Activated T-cell treated with anti-CD3 and anti-CD28 coated beads, Interleukin-2, amount 50 U/mL, for 1 hour (primary cell): ENCODE measurements at places on chromosomes 16 and 17.

DNA sequence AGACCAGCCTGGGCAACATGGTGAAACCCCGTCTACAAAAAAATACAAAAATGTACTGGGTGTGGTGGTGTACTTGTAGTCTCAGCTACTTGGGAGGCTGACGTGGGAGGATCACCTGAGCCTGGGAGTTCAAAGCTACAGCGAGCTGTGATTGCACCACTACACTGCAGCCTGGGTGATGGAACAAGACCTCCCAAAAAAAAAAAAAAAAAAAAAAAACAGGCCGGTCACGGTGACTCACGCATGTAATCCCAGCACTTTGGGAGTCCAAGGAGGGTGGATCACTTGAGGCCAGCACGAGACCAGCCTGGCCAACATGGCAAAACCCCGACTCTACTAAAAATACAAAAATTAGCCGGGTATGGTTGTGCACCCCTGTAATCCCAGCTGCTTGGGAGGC lies 12.7 kb upstream of the APPBP2 start:
- no peak for DNase-seq

DNA sequence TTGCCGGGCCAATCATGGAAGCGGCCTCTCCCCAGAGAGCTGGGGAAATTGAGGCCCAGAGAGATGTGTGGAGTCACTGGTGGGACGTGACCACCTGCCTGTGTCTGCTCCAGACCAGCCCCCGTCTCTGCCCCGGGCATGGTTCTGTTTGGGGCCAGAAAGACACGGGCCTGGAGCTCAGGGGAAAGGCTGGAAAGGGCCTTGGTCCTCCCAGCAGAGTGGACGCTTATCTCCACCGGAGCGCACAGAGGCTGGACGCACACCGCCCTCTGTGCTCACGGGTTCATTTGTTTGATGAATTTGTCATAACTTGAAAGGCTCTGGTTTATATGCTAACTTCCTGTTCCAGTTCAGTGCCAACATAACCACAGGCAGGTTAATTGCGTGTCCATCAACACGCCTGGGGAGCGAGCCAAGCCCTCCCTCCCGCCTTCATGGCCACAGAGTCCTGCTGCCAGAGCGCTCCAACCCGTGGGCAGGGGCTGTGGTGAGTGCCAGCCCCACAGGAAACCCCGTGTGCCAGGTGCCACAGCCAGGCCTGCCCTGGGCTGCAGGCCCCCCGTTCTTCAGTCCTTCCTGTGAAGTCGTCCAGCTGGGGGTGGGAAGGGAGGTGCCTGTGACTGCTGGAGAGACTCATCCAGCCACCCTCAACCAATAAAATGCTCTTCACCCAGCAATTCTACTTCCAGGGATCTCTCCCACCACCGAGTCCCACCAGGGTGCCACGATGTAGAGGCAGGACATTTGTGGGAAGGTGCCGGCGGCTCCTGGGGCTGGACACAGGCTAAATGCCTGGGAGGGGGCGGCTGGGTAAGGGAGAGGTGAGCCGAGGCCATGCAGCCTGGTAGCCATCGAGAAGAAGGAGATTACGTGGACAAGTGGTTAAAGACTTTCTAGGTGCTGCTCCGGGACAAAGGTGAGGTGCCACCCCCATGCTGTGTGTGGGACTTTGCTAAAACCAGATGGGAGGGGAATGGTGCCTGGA lies 29.4 kb upstream of the BAHCC1 start:
- no peak for DNase-seq

DNA sequence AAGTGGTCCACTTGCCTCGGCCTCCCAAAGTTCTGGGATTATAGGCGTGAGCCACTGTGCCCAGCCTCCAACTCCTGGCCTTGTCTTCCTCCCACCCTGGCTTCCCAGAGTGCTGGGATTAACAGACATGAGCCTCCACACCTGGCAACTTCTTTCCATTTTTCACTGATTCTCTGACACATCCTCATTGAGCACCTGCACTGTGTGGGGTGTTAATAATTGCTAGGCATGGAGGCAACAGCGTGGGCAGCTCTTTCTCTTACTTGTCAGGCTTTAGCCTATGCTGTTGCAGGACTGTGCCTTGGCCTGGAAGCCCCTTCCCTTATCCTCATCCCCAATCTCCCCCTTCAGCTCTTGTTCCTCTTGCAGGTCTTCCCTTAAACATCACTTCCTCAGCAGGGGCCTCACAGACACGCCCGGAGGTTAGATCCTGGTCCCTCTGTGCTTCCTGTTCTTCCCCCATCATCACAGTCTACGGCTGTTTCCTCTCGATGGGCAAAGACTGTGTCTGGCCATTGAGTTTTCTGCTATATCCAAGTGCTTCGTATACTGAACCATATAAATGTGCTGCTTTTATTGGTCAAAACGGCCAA lies 7.9 kb downstream of the QPRT start:
- DNase-seq, result no peak

- DNase-seq, result no peak
Measured at GRCh38 chr16:19380328-19380727, 37.4 kb upstream of the TMC5 start.

DNA sequence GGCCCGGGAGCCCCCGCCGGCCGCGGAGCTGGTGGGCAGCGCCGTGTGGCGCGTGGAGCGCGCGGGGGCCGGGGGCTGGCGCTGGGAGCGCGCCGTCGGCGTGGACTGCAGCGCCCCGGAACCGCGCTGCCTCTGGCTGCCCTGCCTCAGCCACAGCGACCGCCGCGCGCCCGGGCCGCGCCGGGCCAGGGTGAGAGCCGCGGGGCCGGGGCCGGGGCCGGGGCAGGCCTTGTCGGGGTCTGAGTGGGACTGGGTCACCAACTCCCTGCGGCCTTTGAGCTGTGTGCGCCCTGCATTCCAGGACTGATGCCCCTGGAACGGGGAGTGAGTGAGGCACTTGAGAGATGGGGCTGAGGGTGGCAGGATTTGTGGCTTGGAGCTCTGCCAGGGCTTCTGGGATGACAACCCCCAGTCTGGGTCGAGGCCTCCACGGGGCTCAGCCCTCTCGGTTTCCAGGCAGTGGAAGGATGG lies 25.7 kb downstream of the ARHGAP23 start:
- no peak for DNase-seq

DNA sequence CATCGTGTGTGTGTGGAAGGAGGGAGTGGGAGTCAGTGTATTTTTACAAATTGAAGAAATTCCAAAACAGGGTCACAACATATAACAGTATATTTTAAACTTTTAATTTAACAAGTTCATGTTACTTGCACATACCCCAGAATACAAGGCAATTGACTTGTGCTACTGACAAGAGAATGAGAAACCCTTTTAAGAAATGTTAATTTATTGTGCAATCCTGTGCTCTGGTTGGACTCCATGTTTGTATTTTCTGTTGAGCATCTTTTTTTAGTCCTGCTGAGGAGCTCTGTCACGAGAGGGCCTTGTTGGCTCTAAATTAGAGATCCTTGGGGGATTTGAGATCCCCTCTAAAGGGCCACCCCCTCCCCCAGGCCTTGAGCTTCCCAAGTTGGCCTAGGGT lies 1.1 kb upstream of the EMP2 start:
- DNase-seq, result no peak

- DNase-seq, result no peak
Measured at GRCh38 chr16:4172070-4172469, 55.8 kb upstream of the ADCY9 start.

DNA sequence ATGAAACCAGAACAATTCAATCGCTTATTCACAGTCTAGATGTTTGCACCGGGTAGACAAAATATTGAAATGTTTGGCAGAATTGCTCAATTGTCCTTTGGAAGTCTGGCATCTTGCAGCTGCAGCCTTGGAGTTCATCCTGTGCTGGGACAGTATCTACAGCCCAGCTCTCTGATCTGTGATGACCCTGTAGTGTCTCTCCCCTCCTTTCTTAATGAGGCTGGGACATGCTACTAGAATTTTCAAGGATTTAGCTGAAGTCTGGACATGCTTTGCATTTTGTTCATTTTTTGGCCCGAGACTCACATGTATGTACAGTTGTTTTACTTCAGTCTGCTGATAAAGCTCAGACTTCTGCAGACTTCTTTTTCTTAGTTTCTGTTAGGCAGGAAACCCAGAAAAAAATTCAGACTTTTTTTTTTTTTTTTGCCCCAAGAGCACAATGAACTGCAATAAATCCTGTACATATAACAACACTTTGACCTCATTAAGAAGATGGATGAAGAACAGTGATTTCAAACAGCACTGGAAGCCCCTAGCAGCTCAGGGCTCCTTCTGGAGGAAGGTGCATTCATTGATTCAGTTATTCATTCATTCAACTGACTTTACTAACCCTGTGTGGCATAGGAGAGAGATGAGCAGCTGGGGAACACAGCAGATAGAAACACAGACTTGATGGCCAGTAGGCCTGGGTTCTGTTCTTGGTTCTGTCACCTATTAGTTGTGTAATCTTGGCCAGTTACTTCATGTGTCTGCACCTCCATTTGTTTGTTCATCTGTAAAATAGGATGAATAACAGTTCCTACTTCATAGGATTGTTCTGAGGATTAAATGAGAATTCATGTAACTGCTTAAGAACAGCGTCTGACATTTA lies 210.0 kb downstream of the MAP2K4 start:
- DNase-seq, result no peak

DNA sequence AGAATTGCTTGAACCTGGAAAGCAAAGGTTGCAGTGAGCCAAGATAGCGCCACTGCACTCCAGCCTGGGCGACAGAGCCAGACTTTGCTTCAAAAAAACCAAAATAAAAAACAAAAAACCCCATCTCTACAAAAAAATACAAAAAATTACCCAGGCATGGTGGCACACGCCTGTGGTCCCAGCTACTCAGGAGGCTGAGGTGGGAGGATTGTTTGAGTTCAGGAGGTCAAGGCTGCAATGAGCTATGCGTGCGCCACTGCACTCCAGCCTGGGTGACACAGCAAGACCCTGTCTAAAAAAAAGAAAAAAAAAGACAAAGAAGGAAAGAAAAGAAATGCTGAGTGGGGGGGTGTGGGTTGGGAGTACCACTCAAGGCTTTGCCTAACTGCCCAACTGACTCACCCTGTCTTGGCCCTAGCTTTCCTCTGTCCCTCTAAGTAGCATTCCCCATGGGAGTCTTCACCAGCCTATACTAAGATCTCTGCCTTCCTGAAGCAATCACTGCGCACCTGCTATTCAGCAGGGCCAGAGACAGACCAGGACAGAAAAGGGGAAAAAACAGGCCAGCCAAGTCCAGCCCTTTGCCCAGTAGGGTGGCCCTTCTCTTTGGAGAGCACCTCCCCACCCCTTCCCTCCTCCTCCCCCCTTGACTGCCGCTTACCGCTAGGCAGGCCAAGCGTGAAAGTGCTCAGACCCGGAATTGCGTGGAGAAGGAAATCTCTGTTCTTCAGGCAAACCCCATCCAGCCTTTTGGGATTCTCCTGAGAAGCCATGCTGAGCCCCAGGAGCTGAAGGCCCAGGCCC lies 45.8 kb downstream of the RTN4RL1 start:
- DNase-seq, result no peak

- DNase-seq, result no peak
Measured at GRCh38 chr17:65456368-65457151, 104.9 kb downstream of the AXIN2 start.

DNA sequence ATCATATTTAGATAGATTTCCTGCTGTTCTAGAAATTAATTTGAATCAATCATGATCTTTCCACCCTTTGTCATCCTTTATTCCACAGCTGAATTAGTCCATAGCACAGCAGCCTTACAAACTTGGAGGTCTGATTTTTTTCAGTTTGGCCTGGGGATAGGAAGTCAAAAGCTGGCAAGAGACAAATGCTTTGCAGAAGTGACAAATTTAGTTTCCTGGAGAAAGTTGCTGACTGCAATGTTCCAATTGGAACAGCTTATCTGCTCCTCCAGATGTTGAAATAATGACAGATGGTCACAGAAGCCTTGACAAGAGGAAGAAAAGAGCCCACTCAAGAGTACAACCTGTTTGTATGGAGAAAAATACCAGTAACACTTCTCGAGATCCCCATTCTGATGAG lies 1276.1 kb upstream of the CDH8 start:
- no peak for DNase-seq

DNA sequence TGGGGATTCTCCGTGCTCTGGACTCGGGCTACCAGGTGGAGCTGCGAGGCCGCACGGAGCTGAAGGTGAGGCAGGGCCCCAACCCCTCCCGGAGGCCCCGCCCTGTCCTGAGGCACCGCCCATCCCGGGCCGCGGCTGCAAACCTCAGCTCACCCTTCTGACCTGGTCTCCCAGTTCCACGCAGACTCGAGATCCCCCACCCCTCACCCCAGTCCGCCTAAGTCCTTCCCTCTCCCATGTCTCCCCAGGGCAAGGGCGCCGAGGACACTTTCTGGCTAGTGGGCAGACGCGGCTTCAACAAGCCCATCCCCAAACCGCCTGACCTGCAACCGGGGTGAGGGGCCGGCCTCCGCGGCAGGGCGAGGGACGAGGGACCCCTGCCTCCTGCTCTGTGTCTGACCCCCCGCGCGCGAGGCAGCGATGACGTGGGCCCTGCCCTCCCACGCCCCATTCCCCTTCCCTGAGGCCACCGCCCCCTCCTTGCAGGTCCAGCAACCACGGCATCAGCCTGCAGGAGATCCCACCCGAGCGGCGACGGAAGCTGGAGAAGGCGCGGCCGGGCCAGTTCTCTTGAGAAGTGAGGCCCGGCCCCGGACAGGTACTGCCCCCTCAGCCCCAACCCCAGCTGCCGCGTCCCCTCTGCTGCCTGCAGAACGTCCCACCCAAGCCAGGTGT lies 13.7 kb downstream of the GUCY2D start:
- DNase-seq, result peak; percentile 37

GRCh38 chr17:36533935-36534839 lies 481 bp downstream of the MYO19 start:
- peak; percentile 66 for DNase-seq

DNA sequence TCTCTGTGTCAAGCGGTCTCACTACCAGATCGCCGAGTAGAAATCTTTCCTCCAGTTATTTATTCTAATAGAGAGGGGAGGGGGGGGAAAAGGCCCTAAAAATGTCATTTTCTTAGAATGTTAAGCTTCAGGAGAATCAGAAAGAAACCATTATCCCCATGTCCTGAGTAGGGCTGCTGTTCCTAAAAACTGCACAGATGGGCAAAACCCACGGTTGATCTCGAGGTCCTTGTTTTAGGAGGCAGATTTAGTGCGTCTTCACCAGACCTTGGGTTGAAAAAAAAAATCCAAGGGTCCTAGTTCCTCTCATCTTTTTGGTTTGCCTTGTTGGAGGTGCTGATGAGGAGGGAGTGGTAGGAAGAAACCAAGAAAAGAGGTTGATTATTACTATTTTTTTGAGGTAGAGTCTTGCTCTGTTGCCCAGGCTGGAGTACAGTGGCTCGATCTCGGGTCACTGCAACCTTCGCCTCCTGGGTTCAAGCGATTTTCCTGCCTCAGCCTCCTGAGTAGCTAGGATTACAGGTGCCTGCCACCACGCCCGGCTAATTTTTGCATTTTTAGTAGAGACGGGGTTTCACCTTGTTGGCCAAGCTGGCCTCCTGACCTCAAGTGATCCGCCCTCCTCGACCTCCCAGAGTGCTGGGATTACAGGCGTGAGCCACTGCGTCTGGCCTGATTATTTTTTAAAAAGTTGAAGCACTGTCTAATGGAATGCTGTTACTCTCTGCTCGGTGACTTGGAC lies 1.4 kb downstream of the CBFB start:
- DNase-seq, result no peak

- DNase-seq, result no peak
Measured at GRCh38 chr17:44602390-44602789, 45.1 kb downstream of the FZD2 start.
